NCI-H2171 treated with DMSO at 0.1 percent for 48 hours (cell line): ENCODE measurements at places on chromosomes 1 and 21.

- peak; percentile 45 for DNase-seq
These were observed 23.8 kb downstream of the SEC16B start for GRCh38 chr1:177945943-177946650.

DNA sequence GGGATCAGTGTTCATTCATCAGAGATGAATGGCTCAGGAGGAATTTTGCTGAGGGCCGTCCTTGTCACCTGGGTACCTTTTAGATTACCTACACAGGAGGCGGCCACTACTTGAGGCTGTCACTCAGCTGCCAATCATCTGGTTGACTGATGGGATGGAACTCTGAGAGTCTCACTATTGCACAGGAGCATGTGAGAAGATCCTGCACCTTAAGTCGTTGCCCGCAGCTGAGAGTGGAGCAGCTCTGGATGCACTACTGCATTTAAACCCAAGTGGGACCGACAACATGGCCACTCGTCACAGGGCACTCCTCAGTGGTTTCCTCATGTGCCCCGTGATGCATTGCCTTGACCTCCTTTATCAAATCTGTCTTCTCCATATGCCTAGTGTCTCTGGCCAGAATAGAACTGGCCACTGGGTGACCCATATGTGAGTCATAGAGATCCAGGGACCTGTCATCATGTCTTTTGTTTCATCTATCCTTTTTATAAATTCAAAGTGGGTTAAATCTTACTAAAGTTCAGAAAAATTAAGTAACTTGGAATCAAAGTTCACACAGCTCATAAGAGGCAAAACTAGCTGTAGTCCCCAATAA is 165.5 kb downstream of the ZSCAN20 start:
- no peak for DNase-seq

- DNase-seq: no peak
These were observed 130.9 kb downstream of the UCK2 start for GRCh38 chr1:165958306-165958705.

DNA sequence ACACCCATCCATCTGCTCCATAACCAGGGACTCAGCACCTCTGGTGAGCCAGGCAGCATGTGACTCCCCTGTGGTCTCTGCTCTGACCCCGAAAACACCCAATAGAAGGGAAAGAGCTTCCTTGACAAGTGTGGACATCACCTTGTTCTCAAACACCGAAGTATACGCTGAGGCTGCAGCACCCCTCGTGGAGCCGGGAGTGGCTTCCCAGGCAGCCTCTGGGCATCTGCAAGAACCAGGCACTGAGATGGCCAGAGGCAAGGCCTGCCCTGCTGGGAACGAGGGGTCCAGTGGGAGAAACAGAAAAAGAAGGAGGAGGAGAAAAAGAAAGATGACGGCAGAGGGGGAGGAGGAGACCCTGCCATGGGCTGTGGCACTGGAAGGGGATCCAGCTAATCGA is 18.2 kb upstream of the AJAP1 start:
- no peak for DNase-seq

GRCh38 chr1:172429331-172430127 is 9.0 kb downstream of the C1orf105 start:
- DNase-seq: peak; percentile 67

GRCh38 chr1:92399076-92399475 is 87.6 kb downstream of the GFI1 start:
- no peak for DNase-seq
